ENCODE measurements at places on chromosomes 5 and 9. TPM values are rescaled to one million over a fixed set of nuclear protein-coding genes. Genes with fewer than 3 reads are reported as not detected.

GRCh38 chr9:128504485-128505413 is at the start of gene GLE1:
TSS of gene GLE1 (plus strand) at chr9:128504719. CDS start at chr9:128504806, 87 bp downstream.
- DNase-seq: peak; percentile 89

DNA sequence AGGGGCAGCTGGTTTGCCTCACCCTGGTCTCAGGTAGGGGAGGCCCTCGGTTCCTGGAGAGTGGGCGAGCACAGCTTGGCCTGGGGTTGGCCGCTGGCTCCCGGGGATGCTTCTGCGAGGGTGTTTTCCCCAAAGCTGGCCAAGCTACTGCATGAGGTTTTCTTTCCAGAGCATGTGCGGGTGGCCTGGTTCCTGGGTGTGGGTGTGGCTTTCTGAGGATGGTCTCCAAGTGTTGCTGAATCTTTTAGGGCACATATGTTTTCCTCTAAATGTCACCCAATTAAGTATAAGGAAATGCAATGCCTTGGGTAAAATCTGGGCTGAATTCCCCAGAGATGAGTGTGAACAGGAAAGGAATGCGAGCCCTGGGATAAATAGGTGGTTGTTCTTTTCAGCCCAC is 115.8 kb upstream of the ICE1 start:
- no peak for DNase-seq

GLIPR2 gene
- total RNA-seq: 8.6 TPM

GRCh38 chr9:128274245-128274644 is 1.6 kb downstream of the GOLGA2 start:
- DNase-seq: no peak

DNA sequence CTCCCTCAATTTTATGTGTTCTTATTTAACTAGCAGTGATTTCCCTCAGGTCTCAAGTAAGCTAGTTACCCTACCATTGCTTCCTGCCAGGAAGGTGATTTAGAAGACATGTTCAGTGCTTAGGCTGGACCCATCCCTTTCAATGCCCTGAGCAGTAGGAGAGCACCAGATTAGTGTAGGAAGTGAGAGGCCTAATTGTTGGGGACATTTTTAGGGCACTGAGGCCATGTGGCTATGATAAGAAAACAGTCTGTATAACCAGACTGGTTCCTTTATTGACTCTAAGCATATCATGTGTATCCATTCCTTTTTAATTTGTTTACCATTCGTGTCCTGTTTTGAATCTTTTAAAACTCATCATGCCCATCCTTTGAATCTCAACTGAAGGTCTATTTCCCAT is 312.3 kb upstream of the PRR16 start:
- no peak for DNase-seq

- peak; percentile 84 for DNase-seq
Observed at GRCh38 chr9:126558051-126558665, 55.6 kb upstream of the LMX1B start.

- no peak for DNase-seq
Observed at GRCh38 chr5:177388521-177389052, 4.4 kb downstream of the SLC34A1 start.

ARHGAP26 gene
- total RNA-seq: 7.3 TPM
